Hippocampal formation (tissue), 2 donors: ENCODE measurements at places on chromosomes 1 and 21.

- DNase-seq: peak; percentile 97
These were observed 121.8 kb upstream of the TNR start for GRCh38 chr1:175865041-175865766.

DNA sequence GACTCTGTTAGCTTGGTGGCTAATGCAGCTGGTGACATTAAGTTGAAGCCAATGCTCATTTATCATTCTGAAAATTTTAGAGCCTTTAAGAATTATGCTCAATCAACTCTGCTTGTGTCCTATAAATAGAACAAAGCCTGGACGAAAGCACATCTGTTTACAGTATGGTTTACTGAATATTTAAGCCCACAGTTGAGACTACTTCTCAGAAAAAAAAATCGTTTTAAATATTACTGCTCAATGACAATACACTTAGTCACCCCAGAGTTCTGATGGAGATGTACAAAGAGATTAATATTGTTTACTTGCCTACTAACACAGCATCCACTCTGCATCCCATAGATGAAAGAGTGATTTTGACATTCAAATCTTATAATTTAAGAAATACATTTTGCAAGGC, 79.6 kb downstream of the NEGR1 start:
- no peak for DNase-seq

- no peak for DNase-seq
These were observed 38.9 kb upstream of the HMGB4 start for GRCh38 chr1:33824971-33825370.

DNA sequence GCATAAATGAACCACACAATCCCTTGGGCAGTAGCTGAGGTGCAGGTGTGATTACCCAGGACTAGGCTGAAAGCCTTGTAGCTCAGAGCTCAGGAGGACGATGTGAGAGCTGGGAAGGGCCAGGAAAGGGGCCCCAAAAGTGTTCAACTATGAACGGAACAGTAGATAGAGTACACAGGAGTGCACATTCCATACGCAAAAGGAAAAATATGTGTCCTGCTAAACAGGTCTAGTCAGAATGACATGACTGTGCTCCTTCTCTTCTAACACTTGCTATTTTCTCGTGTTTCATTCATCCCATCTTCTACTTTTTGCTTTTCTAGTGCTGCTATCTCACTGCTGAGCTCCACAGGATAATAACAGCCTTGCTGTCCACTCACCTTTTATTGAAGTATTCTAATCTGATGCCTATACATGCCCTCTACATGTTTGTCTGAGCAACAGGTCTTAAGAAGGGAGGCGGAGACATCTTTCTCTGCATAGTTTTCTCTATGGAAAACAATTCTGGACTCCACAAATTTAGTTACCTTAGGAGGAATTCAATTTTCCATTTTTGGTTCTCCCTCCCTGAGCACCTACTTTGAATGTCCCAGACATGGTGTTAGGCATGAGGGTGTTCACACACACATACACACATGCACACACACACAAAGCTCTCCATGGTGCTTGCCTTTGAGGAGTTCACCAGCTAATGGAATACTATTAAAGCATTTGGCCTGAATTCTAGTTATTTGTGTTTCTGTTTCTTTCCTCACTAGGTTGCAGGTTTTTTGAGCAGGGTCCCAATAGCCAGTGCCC, 3.4 kb downstream of the S100A10 start:
- no peak for DNase-seq

- DNase-seq: no peak
These were observed 46.3 kb upstream of the NTPCR start for GRCh38 chr1:232904131-232904530.

DNA sequence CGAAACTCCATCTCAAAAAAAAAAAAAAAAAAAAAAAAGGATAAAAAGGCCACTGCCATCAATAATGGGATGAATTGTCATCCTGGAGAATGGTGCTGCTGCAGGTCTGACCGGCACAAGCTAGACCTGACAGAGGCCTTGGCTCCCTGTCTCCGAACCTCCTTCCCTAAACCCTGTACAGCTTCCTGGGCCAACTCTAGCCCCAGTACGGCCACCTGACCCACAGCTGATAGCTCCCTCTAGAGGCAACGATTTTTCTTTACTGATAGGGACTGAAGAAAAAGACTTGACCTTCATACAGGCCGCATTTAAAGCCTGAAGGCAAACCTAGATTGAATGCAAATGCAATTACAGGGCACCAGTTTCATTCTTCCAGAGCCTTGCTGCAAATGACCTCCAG, 30.7 kb downstream of the NOL9 start:
- no peak for DNase-seq

- DNase-seq: no peak
These were observed 16.0 kb downstream of the ANGPTL3 start for GRCh38 chr1:62613325-62613727.

DNA sequence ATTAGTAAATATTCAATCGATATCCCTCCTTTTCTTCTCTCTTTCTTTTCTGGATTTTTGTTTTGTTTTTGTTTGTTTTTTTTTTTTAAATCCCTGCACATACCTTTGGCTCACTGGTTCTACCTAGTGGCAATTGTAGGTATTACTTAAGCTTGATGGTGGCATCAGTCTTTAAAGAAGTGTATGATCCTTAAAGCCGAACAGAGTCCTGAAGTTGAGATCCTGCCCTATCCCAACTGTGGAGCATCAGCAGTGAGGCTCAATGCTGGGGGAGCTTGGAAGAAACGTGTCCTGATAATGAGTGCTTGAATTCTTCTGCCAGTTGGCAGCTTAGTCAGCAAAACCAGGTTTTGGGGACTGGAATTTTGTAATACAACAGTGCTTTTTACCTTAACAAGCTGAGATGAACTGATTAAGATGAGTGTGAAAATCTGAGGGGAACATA, 60.8 kb downstream of the FASLG start:
- no peak for DNase-seq

GRCh38 chr21:38095220-38095619, 161.6 kb upstream of the KCNJ15 start:
- no peak for DNase-seq

DNA sequence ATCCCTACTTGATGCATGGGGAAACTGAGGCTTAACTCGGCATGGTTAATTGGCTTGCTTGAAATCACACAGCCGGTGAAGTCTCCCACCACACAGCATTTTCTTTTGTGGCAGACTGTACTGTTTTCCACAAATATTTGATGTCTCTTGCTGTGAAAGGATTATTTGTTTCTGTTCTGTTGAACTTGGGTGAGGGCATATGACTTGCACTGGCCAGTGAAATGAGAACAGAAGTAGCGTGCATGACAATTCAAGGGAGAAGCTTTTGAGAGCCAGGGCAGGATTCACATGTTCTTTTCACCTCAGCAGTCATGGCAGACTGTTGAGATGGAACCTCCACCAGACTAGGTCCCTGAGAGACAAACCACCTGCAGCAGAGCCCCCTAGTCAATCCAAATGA, 11.7 kb upstream of the AK2 start:
- DNase-seq: no peak

- no peak for DNase-seq
These were observed 236.2 kb upstream of the NRIP1 start for GRCh38 chr21:15301014-15301413.

- DNase-seq: peak; percentile 61
These were observed 11.2 kb downstream of the C1orf198 start for GRCh38 chr1:230857077-230857476.

DNA sequence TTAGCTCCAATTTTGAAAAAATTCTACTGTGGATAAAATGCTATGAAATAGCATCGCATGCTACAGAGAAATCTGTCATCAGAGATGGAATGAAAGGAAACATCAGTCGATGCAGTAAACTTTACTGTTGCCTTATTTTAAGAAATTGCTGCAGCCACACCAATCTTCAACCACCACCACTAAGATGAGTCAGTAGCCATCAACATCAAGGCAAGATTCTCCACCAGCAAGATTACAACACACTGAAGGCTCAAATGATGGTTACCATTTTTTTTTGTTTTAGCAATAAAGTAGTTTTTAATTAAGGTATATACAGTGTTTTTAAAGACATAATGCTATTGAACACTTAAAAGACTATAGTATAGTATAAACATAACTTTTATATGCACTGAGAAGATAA, 95.6 kb upstream of the JUN start:
- DNase-seq: no peak

- no peak for DNase-seq
These were observed 59.9 kb upstream of the NRIP1 start for GRCh38 chr21:15124731-15125130.

DNA sequence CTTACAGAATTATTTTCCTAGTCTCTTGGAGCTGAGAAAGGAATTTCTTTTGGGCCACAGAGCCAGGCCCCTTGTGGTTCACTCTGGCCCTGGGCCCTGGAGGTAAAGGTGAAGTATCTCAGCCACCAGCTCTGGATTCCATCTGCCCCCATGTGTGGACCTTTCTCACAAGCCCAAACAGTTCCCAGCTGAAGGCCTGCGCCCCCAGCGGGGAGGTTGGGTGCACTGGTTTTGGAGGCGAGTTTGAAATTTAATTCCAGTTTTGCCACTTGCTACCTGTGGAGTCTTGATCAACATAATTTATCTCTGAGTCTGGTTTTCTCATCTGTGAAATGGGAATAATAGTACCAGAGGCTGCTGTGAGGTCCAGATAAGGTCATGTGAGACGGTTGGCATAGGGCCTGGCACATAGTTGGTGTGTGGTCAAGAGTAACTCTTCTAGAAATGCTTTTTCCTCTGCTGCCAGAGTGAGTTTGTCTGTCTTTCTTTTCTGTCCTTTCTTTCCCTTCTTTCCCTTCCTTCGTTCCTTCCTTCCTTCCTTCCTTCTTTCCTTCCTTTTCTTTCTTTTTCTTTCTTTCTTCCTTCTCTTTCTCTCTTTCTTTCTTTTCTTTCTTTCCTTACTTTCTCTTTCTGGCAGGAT, 6.1 kb downstream of the AGTRAP start:
- DNase-seq: no peak

GRCh38 chr1:179825798-179826460, 51.7 kb downstream of the TOR1AIP2 start:
- DNase-seq: no peak

GRCh38 chr1:204314171-204314892, 45.4 kb downstream of the PLEKHA6 start:
- no peak for DNase-seq

GRCh38 chr1:28640766-28641165, 2.1 kb downstream of the TAF12 start:
- DNase-seq: no peak

DNA sequence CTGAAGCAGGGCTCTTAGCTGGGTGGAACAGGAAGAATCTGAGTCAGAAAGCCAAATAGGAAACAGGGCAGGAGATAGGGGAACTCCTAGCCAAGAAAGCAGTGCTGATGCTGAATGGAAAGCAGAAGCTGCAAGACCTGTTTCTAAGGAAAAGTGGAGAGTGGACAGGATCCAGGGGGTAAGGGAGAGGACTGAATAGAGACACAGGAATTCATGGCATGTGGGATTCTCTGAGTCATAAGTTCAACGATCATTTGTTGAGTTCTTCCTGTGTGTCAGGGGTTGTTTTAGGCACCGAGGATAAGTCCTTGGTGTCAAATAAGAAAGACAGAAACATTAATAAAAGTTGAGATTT, 153.8 kb upstream of the FGGY start:
- DNase-seq: no peak

GRCh38 chr1:155974208-155975115, 3.9 kb downstream of the ARHGEF2 start:
- DNase-seq: peak; percentile 90

GRCh38 chr1:220631238-220631815, 58.8 kb upstream of the C1orf115 start:
- no peak for DNase-seq

DNA sequence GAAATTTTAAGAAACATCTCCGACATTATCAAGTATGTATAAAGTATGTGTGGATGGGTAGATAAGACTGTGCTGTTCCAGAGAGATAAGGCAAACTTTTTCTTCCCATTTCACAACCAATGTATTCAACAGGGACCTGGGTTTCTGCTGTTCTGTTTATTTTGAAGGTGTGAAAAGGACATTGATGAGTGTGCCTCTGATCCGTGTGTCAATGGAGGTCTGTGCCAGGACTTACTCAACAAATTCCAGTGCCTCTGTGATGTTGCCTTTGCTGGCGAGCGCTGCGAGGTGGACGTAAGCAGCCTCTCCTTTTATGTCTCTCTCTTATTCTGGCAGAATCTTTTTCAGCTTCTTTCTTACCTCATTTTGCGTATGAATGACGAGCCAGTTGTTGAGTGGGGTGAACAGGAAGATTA, 174.0 kb downstream of the CRB1 start:
- DNase-seq: no peak

GRCh38 chr21:16192902-16193301, 463.1 kb downstream of the USP25 start:
- no peak for DNase-seq

DNA sequence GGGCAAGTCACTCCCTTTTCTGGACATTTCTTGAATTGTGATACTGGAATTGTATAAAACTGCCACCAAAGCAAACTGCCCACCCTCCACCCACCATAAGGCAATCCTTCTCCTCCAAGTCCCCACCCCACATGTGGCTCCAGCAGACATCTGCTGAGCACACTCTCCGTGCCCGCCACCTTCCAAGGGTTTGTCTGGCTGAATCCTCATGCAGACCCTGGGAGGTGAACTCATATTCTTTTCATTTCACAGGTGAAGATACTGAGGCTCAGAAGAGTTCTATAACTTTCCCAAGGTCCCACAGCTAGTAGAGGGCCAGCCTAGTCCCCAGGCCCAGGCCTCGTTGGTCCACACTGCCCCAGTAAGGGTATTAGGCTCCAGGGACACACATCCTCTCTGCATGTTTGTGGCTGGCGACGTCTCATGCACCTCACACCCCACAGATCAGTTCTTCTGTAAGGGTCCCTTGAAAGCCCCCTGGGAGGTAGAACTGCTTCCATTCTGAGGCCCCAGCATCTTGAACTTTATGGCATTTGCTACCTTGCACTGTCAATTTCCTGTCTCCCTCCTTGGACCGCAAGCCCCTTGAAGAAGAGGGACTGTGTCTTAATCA, 14.1 kb downstream of the CNTN2 start:
- no peak for DNase-seq

DNA sequence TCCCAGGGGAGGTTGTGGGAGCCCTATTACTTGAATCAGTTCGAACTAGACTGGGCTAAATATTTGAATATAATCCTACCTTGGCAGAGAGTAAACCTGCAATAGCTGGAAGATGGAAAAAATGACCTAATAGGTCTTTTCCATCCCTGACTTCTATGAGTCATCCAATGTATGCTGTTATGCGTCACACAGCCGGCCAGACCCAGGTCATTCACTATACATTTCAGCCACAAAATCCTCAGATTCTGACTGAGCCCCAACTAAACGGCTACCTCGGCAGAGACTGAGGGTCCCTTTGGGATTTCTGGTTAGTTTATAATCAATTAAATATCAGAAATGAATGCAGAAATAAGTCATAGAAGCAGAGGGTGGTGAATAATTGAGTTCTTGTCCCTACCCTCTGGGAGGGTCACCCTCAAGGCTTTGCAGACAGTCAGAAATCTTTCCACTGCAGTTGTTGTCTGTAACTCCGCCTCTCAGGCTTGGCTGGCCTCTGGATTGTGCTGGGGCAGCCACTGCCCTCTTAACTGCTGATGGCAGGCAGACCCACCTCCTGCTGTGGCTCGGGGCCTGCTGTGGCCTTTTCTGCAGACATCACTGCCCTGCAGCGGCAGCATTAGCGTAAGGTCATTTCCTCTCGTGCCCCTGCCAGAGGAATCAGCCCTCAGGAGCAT, 240.5 kb downstream of the TGFB2 start:
- no peak for DNase-seq

GRCh38 chr1:73903092-73903491, 294.9 kb downstream of the LRRIQ3 start:
- no peak for DNase-seq

- DNase-seq: no peak
These were observed 14.4 kb downstream of the MTF2 start for GRCh38 chr1:93093332-93094006.

- DNase-seq: peak; percentile 26
These were observed 249.3 kb downstream of the TNR start for GRCh38 chr1:175494011-175494554.
